LoVo (cell line): ENCODE measurements at places on chromosomes 13 and 19.
A peak's percentile ranks its signal among the peaks of the same experiment; 100 is the strongest.

DNA sequence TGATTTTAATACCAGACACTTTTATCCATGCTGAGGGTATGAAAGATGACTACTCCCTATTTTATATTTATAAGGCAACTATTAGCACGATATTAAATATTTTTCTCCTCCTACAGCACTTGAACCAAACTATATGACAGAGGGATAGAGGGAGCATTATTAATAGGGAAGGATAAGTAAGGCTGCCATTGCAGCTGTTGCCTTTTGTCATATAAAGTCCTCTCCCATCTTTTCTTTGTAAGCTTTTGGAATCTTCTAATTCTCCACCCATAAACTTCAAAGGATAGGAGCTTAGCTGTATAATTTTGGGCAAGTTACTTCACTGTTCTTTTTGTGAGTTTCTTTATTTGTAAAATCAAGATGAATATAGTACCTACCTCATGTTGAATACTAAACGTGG, 95.4 kb downstream of the ZMYM2 start:
- DNase-seq = no peak

GRCh38 chr13:109024611-109025010, 395.2 kb downstream of the MYO16 start:
- DNase-seq = no peak

DNA sequence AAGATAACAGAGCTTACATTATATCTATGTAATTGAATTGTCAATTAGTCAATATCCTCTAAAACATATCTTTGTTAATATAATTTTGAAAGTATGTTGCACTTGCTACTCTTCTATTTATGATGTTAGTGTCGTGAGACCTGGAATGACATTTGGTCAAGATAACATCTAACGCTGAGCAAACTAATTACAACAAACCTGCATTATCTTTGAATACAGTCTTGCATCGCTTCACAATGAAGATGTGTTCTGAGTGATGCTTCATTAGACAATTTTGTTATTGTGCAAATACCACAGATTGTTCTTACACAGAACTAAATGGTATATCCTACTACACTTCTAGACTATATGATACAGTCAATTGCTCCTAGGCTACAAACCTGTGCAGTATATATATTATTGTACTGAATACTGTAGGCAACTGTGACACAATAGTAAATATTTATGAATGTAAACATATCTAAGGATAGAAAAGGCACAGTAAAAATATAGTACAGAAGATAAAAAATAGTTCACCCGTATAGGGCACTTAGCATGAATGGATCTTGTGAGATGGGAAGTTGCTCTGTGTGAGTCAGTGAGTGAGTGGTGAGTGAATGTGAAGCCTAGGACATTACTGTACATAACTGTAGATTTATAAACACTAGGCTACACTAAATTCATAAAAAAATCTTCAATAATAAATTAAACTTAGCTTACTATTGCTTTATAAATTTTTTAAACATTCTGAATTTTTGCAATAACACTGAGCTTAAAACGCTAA, 1773.8 kb downstream of the PCDH9 start:
- no peak for DNase-seq

GRCh38 chr19:13850910-13851733, 25.8 kb upstream of the NANOS3 start:
- DNase-seq = peak; percentile 94

DNA sequence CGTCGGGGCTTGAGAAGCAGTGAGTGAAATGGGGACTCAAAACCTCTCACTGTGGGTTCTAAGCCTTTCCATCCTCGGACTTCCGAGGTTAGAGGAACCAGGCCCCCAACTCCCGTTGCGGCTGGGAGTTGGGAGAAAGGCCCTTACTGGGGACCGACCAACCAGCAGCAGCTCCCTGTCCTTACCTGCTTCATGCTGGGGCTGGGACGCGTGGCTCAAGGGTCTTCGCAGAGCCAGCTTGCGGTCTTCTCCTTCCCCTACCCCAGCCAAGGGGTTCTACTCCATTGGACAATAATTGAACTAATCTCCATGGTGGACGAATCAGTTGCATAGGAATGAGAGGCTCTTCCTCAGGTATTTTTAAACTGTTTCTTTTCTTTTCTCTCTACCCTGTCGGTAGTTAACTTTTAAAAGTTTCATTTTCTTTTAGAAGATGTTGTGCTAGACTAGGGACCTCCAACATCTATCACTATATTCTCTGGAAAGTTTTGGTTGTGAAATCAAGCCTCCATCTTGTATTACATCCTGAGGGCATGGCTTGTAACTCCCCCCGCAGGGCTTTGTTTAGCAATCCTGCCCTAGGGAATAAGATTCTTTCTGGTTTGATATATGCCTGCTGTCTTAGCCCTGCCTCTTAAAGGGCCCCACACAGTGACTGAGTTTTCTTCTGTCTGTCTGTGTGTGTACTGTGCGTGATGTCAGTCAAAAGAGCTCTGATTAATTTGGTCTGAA, 1027.1 kb upstream of the PCDH9 start:
- peak; percentile 54 for DNase-seq

- DNase-seq = no peak
These were observed 6.4 kb upstream of the TMC4 start for GRCh38 chr19:54179262-54179852.

GRCh38 chr13:58542530-58542929, 911.0 kb downstream of the PCDH17 start:
- DNase-seq = no peak

DNA sequence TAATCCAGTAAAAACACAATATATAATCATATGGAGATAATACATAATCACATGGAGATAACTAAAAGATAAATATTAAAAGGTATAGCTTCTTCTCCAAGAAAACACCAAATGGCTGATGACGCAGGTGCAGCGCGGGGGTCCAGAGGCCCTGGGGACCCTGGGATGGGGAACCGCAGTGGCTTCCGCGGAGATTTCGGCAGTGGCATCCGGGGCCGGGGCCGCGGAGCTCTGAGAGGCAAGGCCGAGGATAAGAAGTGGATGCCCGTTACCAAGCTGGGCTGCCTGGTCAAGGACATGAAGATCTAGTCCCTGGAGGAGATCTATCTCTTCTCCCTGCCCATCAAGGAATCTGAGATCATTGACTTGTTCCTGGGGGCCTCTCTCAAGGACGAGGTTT, 10.5 kb downstream of the ZNF44 start:
- no peak for DNase-seq
